ENCODE measurements at places on chromosomes 7 and 10.

GRCh38 chr10:50431133-50431532 lies 179.8 kb upstream of the ASAH2 start:
- no peak for DNase-seq

DNA sequence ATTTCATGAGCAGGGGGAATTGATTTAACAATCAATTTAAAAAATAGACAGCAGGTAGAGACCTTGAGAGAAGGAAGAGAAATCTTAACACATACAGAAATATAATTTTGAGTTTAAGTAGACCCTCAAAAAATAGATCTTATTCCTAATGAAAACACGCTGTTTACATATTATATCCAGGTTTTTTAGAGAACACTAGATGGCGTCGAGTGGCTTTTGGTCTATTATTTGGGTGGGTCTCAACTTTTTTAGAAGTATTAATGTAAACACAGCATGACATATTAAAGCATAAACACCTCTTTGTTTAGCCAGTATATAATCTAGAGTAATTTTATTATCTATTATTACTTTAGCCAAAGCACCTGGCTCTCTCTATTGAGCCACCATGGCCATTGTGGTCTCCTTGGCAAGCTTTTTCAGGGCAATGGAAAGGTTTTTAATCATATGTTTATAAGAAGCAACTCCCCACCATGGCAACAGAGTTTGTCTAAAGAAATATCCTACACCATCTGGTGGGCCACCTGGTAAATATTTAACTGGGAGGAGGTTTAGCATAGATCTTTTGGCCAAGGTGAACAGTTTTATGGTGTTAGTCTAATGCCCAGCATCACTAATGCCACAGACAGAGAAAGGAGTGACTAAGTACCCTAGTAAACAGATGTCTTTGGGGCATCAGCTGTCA lies 59.7 kb upstream of the PRSS1 start:
- DNase-seq = no peak

GRCh38 chr7:150566572-150566971 lies 618 bp upstream of the GIMAP4 start:
- no peak for DNase-seq

- DNase-seq = no peak
These were observed 28.4 kb upstream of the OPALIN start for GRCh38 chr10:96387161-96387560.

DNA sequence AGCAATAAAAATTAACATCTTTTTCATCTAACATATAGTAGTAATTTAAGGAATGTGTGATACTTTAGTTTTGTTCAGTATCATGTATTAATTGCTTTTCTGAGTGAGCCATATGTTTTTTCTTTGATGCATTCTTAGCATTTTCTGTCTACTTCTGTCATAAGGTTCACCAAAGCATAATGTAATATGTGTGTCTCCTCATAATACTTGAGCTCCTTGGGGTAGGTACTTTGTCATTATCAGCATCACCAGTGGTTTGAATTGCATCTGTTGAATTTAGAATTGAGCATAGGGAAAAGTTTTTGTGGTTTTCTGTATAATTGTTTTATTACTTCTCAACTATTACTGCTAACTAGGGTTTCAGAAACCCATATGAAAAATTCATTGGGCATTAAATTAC lies 26.5 kb downstream of the VPS50 start:
- DNase-seq = no peak

- no peak for DNase-seq
These were observed 172.4 kb downstream of the PRPF18 start for GRCh38 chr10:13759168-13759567.

DNA sequence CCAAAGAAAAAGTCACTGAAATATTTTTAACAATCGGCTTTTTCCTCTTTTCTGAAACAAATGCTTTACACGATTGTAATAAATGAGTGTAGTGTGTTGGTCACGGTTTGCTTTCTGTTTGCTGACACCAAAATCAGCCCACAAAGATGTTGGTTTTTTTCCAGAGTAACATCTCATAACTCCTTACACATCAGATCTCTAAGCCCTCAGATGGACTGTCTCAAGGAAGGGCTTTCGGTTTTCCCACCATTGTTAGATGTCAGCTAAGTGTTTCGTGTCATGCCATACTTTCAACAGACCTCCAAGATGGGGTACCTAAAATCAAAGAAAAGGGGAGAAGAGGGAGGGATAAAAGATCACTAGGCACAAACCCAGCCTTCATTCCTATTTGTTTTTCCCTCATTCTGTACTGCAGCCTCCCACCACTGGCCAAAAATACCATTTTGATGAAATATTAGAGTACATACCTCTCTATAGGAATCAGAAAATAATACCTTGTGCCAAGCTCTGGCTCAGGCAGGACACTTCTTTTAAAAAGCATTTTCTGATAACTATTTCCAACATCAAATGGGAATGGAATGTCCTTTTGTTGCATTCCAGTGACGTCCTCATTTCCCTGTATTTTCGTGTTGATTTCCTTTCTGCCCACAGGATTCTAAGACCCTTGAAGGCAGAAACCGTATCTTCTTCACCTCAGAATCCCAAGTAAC lies 159.1 kb downstream of the DGKI start:
- no peak for DNase-seq

GRCh38 chr10:124349996-124350280 lies 68.8 kb downstream of the OAT start:
- no peak for DNase-seq

- no peak for DNase-seq
These were observed 87.7 kb downstream of the GRB10 start for GRCh38 chr7:50695026-50695425.

GRCh38 chr10:13001041-13001886 lies at the start of gene CCDC3:
Gene CCDC3 (minus strand): TSS chr10:13001713. CDS start chr10:13001570, 143 bp downstream.
- no peak for DNase-seq

All from activated T-cell treated with anti-CD3 and anti-CD28 coated beads, Interleukin-2, amount 50 U/mL, for 1 hour (primary cell).